ENCODE measurements at places on chromosomes 13 and 19.

DNA sequence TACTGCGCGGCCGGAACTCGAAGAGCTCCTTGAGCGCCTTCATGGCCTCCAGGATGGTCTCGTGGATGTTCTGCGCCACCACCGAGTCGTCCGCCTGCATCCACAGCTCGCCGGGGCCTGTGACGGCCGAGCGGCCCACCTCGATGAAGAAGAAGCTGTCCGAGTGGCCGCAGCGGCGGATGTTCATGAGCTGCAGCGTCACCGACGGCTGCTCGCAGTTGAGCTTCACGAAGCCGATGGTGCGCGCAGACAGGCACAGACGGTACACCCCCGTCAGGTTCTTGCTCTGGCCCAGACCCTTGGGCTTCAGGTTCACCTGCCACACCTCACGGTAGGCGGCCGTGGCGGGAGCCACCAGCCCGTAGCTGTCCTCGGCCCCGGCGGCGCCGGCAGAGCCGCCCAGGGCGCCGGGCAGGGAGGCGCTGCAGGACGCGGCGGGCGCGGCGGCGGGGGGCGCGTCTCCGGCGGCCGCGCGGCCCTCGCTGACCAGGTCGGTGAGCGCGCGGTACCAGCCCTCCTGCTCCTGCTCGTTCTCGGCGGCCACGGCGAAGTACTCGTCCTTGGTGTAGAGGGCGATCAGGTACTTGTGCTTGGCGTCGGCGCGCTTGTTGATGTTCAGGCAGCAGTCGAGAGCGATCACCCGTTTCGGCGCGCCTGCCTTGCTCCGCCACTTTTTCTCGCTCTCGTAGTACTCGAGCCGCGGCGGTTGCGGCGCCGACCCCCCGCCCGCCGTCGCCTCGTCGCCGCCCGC, 1.1 kb downstream of the IRS2 start:
- DNase-seq, result peak; percentile 39

- DNase-seq, result peak; percentile 36
Measured at GRCh38 chr19:46639358-46640182, 3.6 kb upstream of the GNG8 start.

- no peak for DNase-seq
Measured at GRCh38 chr19:21117041-21117907, 24.6 kb upstream of the ZNF431 start.

DNA sequence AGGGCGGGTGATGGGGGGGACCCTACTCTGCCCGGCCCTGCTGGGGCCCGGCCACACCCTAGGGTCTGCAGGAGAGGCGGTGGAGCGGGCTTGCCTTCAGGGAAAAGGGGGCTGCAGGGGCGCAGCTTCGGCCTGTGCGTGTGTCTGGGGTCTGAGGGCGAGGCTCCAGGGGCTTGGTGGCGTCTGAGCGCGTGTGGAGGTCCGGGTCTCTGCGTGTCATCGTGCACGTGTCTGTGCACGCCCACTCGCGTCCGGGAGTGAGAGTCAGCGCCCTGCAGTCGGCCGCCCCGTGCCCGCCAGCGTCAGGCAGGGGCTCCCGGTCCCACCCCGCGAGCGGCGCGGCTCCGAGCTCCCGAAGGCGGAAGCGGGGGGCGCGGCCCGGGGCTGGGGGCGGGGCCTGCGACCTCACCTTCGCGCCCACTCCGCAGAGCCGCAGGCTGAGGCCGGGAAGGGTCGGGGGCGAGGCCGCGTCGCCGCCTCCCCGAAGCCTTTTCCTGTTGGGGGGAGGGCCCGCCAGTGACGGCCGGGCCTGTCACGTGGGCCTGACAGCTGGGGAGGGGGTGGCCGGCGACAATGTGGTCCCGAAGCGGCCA, at the start of gene ARHGAP45:
Gene ARHGAP45 (plus strand): TSS at position 420 of the 593 bp plus-strand sequence. CDS start 239 bp downstream, outside the sequence.
- DNase-seq, result peak; percentile 89

- DNase-seq, result no peak
Measured at GRCh38 chr13:98493042-98493712, 83.7 kb downstream of the STK24 start.

DNA sequence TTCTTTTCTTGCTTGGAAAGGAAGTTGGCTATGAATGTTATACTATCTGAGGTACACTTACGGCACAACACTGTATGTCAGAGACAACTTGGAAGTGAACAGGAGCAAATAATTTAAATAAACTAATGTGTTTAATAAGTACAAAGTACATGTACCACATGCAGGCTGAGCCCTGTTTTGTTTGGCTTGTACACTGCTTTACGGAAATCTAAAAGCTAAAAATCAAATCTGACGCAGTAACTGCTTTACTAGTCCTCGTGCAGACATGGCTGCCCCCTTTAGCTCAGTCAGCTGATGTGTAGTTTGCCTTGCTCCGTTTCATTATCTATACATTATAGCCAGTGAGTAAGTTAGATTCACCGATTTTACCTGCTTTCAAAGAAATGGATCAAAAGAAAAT, 36.5 kb downstream of the TDRD3 start:
- no peak for DNase-seq

- DNase-seq, result no peak
Measured at GRCh38 chr13:27956576-27957300, 12.4 kb downstream of the CDX2 start.
